A549 treated with dexamethasone at 1 μM for 4 hours (cell line): ENCODE measurements at places on chromosomes 1 and 21. TPM values are rescaled to one million over a fixed set of nuclear protein-coding genes. Genes with fewer than 3 reads are reported as not detected.

PARP1 gene
- 101 to 122 TPM (median 116 TPM) in 5 replicates for total RNA-seq

KLHL21 gene
- 13.4 to 19.4 TPM (median 18.0 TPM) in 5 replicates for total RNA-seq

ANXA9 gene
- 0.71 to 1.2 TPM (median 0.89 TPM) in 5 replicates for total RNA-seq

PHF13 gene
- 7.1 to 9.3 TPM (median 8.7 TPM) in 5 replicates for total RNA-seq

FCMR gene
- 5.0 to 6.0 TPM (median 5.3 TPM) in 5 replicates for total RNA-seq

CYP4A22 gene
- total RNA-seq, result not detected in 5 replicates

RGSL1 gene
- total RNA-seq, result not detected in 5 replicates

OR4F16 gene
- total RNA-seq, result not detected in 5 replicates

PARS2 gene
- total RNA-seq, result 3.9 to 5.0 TPM (median 4.5 TPM) in 5 replicates

OR2M7 gene
- not detected in 5 replicates for total RNA-seq
